ENCODE measurements at places on chromosomes 7 and 10. TPM values are rescaled to one million over a fixed set of nuclear protein-coding genes. Genes with fewer than 3 reads are reported as not detected.

Gene ASAH2
- polyA plus RNA-seq, result 1.8 TPM

Gene THSD7A
- 3.7 TPM for polyA plus RNA-seq

GRCh38 chr7:67813621-67814292 is 817.1 kb downstream of the TYW1 start:
- no peak for DNase-seq

DNA sequence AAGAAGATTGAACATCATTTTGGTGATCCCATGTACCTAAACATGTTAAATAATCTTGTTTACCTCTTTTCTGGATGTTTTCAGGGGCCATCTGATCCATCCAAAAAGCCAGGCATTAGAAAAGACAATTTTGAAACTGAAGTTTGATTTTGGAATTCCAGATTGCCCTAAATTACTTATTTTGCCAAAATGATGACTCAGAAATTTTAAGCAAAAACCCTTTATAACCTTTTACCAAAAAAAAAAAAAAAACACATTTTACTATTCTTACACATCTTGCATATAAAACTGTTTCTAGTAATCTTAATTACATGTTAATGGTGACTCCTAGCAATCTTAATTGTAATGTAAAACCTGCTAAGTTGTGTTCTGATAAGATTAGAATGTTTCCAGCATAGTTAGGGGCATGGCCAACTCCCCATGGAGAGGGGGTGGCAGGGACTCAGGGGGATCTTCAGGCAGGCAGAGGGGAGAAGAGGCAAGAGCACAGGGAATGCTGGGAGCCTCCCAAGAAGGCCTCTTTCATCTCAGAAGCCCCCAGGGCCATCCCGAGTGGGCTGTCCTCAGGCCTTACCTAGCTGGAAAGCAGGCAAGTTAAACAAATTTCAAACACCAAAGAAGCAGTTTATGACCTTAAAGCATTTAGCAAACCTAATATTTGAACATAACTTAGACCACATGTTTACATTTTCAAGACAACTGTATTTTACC is 25.8 kb upstream of the AKR1C3 start:
- DNase-seq, result no peak
